Globus pallidus (tissue), 1 donor: ENCODE measurements at places on chromosomes 7 and 10.

- no peak for DNase-seq
Measured at GRCh38 chr7:133977409-133978274, 149.5 kb upstream of the LRGUK start.

DNA sequence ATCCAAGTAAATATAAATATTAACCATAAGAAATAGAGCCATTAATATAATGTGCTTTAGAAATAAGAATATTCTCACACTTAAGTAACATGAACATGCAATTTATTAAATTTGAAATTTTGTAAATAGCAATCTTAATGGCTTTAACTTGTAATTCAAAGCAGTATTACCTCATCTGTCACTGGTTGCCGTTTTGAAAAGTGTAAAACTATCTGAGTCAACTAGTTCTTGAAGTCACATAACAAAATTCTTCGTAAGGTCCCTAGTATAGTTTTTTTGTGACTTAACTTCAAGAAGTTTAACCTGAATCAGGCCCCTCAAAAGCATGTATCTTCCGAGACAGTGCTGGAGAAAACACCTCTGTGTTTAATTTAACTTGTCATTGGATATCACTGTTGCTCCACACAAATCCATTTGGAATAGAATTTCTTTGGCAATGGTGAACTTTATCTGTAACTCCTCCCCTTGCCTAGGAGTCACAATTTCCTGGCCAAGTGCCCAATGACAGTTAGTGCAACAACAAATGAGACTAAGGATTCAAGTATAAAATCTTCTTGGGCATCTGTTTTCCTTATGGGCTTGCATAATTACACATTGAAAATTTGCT lies 47.1 kb downstream of the NT5C2 start:
- DNase-seq, result no peak

DNA sequence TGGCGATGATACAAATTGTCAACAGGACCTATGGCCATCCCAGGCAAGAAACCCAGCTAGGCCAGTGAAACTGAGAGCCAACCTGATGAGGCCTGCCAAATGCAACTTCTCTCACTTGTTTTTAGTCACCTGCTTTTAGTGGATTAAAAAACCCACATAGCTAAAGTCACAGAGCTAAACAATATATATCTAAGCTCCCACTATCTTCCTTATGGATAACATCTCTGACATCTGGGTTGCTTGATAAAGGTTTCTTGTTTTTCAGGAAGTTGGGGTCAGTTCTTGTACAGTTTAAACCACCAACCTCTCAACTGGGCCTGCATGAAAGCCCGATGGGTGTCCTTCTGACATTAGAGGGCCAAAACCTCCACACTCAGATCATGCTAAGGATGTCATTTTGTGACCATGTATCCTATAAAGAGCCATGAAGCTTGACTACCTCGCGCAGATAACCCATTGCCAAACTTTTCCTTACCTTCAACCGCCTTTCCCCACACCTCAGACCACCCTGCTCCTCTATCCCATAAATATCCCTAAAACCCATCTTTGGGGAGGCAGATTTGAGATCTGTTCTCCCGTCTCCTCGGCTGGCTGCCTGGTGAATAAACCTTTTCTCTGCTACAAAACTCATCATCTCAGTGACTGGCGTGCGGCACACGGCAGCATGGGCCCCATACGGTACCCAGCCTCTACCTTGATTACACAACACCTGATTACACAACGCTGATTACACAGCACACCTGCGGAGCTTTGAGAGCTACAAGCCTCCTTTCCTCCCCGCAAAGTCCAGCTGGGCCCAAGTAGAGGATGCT lies 797 bp upstream of the STMP1 start:
- no peak for DNase-seq

GRCh38 chr7:80839855-80840254 lies 79.0 kb downstream of the SEMA3C start:
- no peak for DNase-seq

DNA sequence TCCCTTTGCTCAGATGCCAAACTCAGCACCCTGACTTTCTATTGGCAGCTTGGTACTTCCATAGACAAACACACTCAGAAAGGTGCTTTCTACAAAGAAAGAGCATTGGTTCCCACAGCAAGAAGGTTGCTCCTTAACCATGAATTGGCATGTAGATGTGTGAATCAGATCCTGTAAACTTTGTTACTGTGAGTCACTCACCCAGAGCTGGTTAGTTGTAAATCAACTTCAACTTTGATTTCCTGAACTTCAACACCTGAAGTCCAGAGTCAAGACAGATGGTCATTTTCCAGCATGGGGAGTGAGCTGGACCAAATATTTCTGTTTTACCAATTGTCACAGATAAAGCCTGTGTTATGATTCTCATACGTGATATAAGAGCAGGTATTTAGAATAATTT lies 797.2 kb downstream of the TNS3 start:
- no peak for DNase-seq

DNA sequence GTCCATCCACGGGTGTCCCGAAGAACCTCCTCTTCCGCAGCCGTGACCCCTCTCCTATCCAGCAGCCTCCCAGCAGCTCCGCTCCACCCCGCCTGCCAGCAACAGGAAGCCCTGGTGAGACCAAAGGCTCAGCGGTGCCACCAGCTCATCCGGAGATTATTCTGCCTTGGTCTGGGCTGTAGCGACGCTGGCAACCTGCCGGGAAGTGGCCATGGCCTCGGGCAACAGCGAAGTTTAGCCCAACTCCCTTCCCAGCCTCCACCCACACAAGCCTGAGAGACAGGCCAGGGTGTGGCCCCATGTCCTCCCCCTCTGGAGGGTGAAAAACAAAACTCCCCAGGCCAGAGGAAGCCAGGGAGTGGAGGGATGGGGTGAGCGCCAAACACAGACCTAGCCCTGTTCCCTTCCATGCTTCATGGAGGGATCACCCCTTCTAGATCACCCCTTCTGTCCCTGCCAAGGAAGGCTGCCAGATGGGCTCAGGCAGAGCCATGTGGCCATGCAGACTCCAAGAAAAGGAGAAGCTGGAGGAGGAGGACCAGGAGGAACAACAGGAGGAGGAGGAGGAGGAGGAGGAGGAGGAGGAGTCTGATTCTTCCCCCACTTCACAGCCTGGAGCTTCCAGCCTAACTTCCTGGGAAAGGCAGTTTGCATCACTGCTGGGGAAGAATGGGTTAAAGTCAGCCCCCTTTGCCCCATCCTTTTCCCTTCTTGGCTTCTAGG lies 918 bp downstream of the CALHM2 start:
- peak; percentile 7 for DNase-seq

GRCh38 chr7:64626083-64626469 lies 39.9 kb upstream of the ZNF107 start:
- DNase-seq, result no peak

- DNase-seq, result no peak
Measured at GRCh38 chr10:99791831-99792230, 9.4 kb downstream of the ABCC2 start.

DNA sequence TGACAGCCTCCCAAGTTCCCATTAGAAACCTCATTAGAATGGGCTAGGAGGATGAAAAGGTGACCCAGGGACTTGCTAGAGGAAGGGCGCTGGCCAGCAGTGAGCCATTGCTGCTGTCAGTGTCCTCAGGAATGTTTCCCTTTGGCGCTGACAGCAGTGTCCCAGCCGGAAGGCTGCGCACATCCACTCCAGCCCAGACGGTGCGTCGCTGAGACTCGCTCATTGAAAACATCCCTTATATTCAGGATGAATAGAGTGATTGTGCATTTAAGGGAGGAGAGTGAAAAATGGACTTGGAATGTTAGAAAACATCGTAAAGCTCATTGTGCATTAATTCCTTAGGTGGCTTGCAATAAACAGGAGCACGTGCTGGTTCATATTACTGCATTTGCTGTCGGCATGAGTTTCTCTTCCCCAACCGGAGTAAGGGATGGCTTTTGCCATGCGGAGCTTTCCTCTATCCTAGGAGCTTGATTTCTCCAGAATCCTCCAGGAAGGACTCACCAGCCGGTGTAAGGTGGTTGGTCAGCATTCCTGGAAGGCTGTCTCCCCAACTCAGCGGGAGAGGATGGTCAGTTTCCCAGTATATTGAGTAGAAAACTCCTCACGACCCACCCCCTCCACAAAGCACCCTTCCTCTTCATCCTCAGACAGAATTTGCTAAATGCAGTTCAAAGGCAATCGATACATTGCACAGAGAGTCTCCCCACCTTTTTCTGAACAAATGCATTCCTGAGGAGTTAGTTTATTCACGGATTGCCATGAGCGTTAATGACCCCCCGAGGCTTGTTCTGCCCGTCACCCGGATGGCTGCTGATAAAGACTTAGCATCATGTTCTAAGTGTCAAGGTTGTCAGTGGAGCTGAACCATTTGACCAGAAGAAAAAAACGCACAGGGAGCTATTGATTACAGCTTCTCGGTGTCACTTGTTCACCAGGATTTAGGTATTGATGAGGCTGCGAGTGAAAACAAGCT lies 201.8 kb downstream of the EBF3 start:
- DNase-seq, result no peak

- no peak for DNase-seq
Measured at GRCh38 chr7:23136216-23136615, 30.6 kb downstream of the KLHL7 start.

DNA sequence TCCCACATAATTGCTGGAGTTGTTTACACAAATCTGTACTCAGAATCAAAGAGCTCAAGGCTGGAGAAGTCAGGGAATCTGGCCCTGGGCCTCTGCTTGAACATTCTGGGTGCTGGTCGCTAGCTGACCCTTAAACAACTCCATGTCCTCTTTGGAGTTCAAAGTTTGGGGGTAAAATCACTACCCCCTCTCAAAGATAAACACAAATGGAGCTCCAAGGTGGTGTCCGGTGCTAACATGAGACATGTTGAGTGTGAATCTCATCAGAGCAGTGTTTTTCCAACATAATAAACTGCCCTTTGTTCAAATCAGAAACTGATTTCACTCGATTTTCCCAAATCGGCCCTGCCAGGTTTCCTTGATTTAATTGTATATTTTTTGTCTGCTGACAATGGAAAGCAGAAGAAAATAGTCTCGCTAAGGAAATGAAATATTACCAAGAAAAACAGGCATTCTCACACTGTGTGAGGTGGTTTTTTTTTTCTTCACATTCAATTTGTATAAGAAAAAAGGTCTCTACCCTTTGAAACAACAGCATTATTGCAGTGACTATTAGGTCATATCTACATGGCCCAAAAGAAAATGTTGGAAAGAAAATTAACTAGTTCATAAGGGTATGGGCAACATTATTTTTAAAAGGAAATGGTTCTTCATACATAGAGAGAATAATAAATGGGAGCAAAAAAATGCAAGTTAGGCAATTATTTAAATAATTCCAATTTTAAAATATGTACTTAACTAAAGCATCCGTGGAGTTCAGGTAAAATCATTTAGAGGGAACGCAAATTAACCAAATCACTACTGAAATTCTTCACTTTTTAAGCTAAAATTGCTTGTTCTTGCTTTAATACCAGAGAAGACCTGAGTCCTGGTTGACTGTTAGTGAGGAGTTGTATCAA lies 56.1 kb upstream of the CAPZA2 start:
- DNase-seq, result peak; percentile 20

- DNase-seq, result no peak
Measured at GRCh38 chr7:73894733-73895551, 34.0 kb downstream of the TMEM270 start.

GRCh38 chr10:3948843-3949242 lies 163.8 kb upstream of the KLF6 start:
- DNase-seq, result no peak

- no peak for DNase-seq
Measured at GRCh38 chr10:16297642-16298041, 139.2 kb upstream of the PTER start.

GRCh38 chr10:99711129-99711719 lies 20.7 kb downstream of the COX15 start:
- peak; percentile 24 for DNase-seq

DNA sequence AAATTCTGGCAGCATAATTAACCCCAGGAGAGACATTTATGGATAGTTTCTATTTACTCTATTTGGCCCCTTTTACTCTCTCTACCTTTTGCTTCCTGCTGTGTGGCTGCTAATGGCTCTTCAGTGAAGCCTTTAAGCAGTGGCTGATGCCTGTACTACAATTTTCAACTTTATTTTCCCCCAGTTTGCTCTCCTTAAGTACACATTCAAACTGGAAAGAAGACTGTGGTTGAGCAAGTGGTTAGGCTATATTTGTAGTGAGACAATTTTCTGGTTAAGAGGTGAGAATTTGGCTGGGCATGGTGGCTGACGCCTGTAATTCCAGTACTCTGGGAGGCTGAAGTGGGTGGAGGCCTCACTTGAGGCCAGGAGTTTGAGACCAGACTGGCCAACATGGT lies 8.5 kb upstream of the RSBN1L start:
- DNase-seq, result no peak

DNA sequence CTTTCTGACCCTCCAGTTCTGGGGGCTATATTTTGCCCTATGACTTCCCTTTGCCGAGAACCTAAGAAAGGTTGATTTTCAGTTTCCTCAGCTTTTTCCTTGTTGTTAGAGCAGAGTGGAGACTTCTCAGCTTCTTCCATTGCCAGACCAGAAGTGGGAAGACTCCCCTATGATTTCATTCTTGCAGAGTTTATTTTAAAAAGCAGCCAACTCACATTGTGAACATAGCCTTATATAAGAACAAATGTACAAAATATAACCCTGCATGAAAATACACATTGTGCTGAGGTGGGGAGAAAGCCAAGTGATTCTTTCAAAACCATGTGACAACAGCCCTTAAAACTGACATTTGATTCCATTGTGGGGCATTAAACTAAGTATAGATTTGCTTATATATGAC lies 33.8 kb upstream of the FZD8 start:
- DNase-seq, result no peak
